Immature natural killer cell (primary cell): ENCODE measurements at places on chromosomes 3 and 15.

GRCh38 chr15:42138968-42139386 lies 17.5 kb downstream of the PLA2G4F start:
- no peak for DNase-seq

- no peak for DNase-seq
Observed at GRCh38 chr3:123997543-123997942, 5.6 kb upstream of the ROPN1 start.

DNA sequence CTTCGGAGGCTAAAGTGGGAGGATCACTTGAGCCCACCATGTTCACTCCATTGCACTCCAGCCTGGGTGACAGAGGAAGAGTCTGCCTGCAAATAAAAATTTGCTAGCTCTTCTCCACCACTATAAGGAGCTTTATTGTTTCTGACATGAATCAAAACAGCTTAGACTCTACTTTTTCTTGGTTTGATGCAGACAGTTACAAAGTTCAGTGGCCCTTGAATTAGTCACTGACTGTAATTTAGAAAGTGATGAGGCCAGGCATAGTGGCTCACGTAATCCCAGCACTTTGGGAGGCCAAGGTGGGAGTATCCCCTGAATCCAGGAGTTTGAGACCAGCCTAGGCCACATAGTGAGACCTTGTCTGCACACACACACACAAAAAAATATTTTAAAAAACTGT lies 172.4 kb upstream of the CGNL1 start:
- no peak for DNase-seq

GRCh38 chr15:93488296-93488713 lies 399.3 kb upstream of the RGMA start:
- DNase-seq, result no peak

DNA sequence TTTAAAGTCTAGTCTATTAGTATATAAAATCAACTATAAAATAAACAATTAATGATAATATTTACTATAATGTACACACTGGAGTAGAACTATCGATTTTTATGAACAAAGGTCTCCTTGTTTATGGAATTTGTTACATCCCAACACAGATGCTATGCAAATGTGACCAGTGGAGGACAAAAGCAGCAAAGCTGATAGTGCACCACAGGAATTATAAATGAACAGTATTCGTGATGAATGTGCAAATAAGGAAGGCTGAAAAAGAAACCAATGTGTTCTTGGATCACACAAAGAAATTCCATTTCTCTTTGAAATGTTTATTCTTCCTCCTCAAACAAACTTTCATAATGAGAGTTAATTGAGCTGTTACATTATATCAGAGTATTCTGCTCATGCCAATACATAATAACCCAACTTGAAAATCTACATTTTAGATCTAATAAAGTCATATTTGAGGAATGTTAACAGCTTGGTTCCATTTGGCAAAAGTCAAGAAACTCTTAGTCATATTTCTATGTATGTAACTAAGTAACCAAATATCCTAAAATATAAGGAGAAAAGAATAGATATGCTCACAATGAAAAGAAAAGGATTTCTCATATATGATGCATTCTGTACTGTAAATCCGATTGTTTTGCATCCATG lies 79.3 kb downstream of the NEK10 start:
- DNase-seq, result no peak

- DNase-seq, result peak; percentile 32
Observed at GRCh38 chr3:16897254-16897926, 12.6 kb downstream of the PLCL2 start.

GRCh38 chr15:44087578-44088465 lies 107.2 kb downstream of the FRMD5 start:
- no peak for DNase-seq

GRCh38 chr3:116299646-116300081 lies 145.6 kb downstream of the LSAMP start:
- no peak for DNase-seq

DNA sequence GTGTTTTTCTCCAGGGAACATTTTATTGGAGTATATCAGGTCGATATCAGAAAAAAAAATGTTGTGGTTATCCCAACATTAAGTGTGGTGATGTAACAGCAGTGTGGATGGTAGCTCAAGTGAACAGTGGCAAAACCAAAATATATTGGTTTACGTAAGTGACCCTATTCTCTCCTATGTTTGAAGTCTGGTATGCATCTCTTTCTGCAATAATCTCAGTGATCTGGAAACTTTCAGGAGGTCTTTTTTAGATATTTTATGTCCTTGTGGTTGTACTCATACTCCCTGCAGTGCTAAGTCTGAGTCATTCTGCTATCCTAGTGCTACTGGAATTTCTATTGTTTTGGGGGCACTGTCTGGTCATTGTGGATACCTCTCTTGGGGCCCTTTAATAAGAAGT lies 137.9 kb downstream of the SNRPN start:
- no peak for DNase-seq

DNA sequence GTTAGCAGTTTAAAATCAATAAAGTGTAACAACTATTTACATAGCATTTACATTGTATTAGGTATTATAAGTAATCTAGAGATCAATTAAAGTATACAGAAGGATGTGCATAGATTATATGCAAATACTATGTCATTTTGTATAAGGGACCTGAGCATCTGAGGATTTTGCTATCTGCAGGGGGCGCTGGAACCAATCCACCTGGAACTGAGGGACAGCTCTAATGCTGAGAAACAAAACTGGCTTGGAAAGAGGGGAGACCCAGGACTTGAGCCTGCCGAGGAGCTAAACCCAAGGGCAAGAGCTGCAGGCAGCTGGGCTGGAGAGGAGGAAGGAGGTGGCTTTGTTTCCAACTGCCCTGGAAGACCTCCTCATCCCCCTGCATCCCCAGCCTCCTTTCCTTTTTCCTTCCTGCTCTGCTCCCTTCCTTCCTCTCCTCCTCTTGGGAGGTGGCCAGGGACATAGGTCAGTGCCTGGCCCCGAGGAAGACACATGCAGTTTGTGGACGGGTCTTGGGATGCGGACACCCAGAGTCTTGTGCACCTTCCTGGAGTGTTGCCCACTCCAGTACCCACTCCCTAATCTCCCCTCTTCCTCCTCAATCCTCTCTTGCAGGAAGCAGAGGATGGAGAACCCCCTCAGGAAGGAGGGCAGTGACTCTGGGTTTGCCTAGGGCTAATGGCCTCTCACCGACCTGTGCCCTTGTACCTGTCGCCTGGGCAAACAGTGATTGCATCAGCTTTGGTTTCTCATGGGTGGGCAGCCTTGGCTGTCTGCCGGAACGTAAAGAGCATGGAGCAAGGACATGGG lies 825 bp upstream of the RTP3 start:
- DNase-seq, result no peak

DNA sequence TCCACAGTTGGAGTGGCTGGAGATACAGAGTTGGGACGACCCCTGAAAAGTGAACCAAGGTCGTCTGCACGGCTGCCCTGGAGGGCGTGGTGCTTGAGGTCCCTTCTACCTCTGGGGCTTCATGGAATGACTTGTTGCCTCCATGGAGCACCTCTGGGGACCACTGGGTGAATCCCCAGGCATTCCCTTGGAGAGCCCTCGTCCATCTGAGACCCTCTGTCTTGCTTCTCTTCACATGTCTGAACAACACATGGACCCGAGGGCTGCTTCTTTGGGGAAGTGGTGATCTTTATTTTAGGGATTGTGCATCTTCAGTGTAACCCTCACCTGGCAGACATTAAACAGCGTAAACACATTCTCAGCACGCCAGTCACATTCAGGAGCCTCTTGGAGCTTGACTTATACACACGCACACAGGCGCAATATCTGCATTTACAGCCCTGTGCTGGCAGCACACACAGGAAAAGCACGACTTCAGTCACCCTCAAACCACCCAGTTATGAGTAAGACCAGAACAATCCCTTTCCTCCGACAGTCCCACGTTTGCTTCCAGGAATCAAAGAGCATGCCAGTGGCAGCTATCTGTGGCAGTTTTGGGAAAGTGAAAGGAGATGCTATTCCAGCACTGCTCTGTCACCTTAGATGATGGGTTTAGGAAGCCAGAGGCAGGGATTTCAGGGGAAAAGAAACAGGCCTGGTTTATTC lies 12.6 kb downstream of the FAM107A start:
- no peak for DNase-seq

DNA sequence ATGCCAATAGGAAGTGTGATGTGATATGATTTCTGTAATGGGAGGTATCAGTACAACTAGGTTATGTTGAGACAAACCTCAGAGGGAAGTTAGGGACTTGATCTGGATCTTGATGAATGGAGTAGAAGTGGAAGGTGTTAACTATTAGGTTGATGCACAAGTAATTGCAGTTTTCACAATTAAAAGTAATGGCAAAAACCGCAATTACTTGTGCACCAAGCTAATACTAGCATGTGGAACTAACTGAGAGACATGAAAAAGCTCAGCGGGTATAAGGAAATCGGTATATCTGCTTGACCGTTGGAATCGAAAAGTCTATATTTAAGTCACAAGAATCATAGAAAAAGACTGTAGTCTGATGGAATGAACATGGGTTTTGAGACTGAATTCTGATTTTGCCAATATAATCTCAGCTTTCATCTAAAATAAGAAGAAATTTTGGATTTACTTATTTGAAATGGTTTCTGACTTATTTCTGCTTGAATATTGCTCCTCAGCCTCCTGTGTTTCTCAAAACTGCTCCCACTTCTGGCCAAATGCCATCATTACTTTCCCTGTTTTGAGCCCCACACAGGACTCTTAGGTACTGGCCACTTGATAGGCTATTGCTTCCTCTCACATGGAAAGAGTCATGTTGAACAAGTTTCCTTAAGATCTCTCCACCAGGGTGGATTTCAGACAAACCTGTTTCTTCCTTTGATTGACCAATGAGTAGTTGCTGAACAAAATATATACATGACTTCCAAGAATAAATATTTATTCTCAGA lies 271.5 kb upstream of the COL8A1 start:
- no peak for DNase-seq

DNA sequence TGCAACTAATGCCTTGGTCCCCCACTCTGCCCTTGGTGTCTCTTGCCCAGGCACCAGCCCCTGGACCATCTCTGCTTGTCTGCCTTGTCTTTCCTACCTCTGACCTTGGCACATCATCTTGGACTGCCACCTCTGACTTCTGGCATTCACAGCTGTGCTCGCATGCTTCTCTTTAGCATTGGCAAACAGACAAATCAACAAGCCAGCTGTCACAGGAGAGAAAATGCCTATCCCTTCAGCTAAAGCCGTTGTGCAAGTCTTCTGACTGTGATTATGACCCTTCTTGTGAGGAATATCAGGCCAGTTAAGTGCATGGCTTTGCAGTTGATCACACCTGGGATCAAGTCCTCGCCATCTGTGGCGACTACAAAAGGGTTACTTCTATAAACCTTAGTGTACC lies 84.6 kb downstream of the PRICKLE2 start:
- no peak for DNase-seq

- DNase-seq, result no peak
Observed at GRCh38 chr3:11186771-11187191, 32.5 kb downstream of the HRH1 start.

GRCh38 chr3:49327485-49327884 lies 12.4 kb downstream of the USP4 start:
- DNase-seq, result no peak

DNA sequence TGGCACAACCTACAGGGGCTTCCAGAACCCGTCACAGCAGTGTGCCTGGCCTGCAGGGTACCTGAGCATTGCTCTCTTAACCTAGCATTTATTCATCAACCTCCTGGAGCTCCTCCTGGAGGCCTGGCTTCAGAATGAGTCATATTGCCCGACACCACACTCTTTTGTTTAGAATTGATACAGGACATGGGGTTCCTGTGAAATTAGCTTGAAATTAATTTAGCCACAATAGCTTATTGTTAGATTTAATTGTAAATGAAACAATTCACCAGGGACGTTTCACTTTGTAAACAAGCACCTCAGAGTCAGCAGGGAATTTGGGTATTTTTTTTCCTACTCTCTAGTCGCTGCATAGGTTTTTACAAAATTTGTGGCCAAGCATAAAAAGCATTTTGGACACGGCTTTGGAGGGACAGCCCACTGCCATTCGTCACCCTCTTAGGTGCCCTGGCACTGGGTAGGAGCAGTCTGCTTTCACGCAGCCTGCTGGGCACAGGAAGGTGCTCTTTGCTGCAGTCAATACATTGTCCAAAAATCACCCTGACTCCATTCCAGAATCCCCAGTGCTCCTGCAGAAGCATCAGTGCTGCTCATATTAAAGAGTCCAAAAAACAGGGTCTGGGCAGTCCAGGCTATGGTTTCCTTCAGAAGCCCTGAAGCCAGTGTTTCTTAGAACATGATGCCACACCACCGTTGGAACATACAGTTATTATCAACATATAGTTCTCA lies 60.8 kb upstream of the MEF2A start:
- DNase-seq, result no peak

GRCh38 chr15:80251428-80252120 lies 439 bp downstream of the CTXND1 start:
- no peak for DNase-seq

DNA sequence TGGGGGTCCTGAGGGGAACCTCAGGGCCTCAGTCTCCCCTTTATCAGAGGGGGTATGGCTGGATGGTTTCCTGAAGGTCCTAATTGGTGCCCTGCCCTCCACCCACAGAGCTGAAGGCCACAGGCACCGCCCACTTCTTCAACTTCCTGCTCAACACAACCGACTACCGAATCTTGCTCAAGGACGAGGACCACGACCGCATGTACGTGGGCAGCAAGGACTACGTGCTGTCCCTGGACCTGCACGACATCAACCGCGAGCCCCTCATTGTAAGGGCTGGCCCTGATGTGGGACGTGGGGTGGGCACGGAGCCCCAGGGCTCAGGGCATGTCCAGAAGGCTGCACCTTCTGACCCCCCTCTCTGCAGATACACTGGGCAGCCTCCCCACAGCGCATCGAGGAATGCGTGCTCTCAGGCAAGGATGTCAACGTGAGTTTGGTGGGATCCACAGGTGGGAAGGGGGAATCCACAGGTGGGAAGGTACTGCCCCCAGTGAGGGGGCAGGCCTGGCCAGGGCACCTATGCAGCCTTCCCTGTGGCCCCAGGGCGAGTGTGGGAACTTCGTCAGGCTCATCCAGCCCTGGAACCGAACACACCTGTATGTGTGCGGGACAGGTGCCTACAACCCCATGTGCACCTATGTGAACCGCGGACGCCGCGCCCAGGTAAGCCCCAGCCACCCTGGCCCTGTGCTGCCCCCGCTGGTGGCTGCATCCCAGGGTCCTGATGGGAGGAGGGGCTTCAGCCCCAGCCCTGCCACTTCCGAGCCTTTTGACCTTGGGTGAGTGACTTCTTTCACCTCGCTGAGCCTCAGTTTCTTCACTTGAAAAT lies 17.5 kb upstream of the GNAT1 start:
- no peak for DNase-seq

GRCh38 chr3:99967796-99968195 lies 146.5 kb downstream of the FILIP1L start:
- DNase-seq, result no peak

DNA sequence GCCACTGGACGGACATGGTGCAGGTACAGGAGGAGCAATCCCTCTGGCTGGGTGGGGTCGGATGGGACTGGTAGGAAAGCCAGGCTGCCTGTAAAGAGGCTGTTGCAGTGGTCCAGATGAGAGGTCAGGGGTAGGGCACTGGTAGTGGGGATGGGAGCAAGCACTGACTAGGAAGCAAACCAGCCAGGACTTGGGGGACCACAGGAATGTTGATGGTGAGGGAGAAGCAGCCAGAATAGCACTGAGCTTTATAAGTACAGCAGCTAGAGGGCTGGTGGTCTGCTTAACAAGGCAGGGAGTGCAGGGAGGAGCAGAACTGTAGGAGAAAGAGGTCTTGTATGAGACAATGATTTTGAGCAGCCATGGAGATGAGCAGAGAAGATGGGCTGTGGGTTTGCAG lies 38.7 kb upstream of the PTPN23 start:
- no peak for DNase-seq
